Fibroblast of the aortic adventitia (primary cell): ENCODE measurements at places on chromosomes 6 and 20. TPM values are rescaled to one million over a fixed set of nuclear protein-coding genes. Genes with fewer than 3 reads are reported as not detected.

DNA sequence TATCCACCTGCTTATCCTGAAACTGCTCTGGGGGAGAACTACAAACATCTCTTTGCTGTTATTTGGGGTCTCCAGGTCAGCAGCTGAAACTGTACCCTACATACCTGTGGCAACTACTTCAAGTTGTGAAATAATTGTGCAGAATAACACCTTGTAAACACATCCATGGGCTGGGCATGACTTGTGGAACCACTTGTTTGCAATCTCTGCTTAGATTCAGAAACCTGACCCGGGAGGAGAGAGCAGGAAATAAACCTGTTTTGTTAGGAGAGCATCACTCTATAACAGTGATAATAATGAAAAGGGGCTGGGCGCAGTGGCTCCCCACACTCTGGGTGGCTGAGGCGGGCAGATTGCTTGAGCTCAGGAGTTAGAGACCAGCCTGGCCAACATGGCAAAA, 183.1 kb downstream of the NFATC2 start:
- DNase-seq: no peak

Gene GCNT2
- 2.5 TPM in 1 of 2 replicates, not detected in the other for total RNA-seq

GRCh38 chr6:6714953-6715352, 126.4 kb downstream of the LY86 start:
- no peak for DNase-seq

DNA sequence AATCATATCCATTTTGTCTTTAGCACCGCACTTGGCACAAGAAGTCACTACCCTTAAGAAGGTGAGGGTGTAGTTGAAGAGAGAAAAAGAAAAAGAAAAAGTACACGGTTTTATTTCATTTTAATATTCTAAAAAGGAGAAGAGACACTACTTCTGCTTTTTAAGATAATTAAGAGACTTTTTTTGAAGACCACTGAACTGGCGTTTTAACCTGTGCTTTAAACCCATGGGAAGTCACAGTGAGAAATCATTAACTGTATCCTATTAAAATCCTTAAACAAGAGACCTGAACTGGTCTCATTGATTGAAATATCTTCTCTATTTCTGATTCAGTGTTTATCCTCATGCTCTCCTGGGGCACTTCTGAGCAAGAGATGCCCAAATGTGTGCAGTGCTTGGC, 243.5 kb downstream of the TMEM242 start:
- DNase-seq: no peak

DNA sequence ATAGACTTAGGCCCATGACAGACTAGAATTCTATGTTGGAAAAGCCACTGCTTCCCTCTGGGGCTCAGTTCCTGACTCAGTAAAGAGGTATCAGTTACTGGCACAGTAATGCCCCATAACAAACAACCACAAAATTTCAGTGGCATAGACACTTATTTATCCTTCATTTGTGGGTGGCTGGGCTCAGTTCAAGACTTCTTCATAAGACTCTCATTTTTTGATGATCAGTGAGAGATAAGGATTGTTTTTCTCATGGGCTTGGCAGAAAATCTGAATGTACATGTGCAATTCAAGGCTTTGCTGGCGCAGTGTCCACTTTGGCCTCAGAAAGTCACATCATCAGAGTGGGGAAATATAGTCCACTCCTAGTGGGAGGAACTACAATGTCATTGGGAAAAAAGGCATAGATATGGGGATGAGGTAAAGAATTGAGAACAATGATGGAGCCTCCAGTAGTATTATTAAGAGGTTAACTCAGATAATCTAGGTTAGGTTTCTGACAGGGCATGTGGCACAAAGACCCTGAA, 384.6 kb upstream of the FLRT3 start:
- peak; percentile 51 for DNase-seq

DNA sequence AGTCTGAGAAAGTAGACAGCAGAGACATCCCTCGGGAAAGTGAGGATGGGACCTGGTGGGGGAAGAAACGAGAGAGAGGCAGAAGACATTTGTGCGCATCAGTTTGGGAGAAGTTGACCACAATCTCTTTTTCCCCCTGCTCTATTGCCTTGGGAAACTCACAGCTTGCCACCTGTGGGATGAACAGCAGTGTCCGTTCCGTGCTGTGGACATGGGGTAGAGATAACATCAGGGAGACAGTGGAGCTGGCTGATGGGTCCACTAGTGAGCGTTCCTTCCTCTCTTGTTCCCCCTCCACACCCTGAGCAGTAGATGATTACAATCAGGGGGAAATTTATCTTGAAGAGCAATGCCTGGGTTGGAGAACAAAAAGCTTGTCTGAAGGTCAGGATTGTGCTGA, 21.8 kb upstream of the RNF182 start:
- DNase-seq: no peak

DNA sequence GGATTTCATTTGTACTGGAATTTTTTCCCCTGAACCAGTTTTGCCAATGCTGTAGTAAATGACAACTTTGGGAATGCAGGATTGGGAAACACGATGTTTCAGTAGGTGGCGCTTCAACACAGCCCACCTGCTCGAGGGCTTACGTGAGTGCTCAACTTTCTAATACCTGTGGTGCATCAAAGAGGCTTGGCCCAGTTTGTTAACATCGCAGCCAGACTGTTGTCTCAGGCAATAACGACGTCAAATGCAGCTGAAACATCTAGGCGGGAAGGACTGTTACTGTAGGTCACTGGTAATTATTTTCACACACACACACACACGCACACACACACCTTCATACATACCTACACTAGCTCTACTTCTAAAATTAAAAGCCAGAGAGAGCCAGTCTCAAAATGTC, 815.5 kb upstream of the SLC35B3 start:
- DNase-seq: peak; percentile 62

GRCh38 chr6:2111162-2111677, 134.2 kb downstream of the GMDS start:
- peak; percentile 82 for DNase-seq

Gene CHMP4B
- total RNA-seq: 43.7 and 54.8 TPM in 2 replicates

Gene PLA2G7
- 7.8 TPM in 1 of 2 replicates, not detected in the other for total RNA-seq

DNA sequence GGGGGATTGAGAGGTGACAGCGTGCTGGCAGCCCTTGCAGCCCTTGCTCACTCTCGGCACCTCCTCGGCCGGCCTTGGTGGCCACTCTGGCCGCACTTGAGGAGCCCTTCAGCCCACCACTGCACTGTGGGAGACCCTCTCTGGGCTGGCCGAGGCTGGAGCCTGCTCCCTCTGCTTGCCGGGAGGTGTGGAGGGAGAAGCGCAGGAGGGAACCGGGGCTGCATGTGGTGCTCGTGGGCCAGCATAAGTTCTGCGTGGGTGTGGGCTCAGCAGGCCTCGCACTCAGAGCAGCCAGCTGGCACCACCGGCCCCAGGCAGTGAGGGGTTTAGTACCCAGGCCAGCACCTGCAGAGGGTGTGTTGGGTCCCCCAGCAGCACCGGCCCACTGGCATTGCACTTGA, 912.2 kb upstream of the ADGRB3 start:
- DNase-seq: no peak

GRCh38 chr6:44235891-44236516, 10.9 kb upstream of the HSP90AB1 start:
- DNase-seq: no peak

Gene ATP5F1E
- total RNA-seq: 34.4 and 43.6 TPM in 2 replicates

- DNase-seq: no peak
Observed at GRCh38 chr6:167589615-167589940, 237.1 kb upstream of the AFDN start.

Gene VEGFA
- 98.9 and 163 TPM in 2 replicates for total RNA-seq

Gene FAM50B
- 6.0 and 7.4 TPM in 2 replicates for total RNA-seq

GRCh38 chr6:143621876-143622605, 55.7 kb upstream of the PHACTR2 start:
- DNase-seq: peak; percentile 44

Gene OR10C1
- total RNA-seq: not detected in 2 replicates

GRCh38 chr6:148999501-148999900, 252.7 kb downstream of the UST start:
- peak; percentile 75 for DNase-seq

- DNase-seq: no peak
Observed at GRCh38 chr20:44716309-44717106, 1.3 kb downstream of the CCN5 start.

GRCh38 chr6:55131616-55132015, 42.7 kb upstream of the HCRTR2 start:
- no peak for DNase-seq

DNA sequence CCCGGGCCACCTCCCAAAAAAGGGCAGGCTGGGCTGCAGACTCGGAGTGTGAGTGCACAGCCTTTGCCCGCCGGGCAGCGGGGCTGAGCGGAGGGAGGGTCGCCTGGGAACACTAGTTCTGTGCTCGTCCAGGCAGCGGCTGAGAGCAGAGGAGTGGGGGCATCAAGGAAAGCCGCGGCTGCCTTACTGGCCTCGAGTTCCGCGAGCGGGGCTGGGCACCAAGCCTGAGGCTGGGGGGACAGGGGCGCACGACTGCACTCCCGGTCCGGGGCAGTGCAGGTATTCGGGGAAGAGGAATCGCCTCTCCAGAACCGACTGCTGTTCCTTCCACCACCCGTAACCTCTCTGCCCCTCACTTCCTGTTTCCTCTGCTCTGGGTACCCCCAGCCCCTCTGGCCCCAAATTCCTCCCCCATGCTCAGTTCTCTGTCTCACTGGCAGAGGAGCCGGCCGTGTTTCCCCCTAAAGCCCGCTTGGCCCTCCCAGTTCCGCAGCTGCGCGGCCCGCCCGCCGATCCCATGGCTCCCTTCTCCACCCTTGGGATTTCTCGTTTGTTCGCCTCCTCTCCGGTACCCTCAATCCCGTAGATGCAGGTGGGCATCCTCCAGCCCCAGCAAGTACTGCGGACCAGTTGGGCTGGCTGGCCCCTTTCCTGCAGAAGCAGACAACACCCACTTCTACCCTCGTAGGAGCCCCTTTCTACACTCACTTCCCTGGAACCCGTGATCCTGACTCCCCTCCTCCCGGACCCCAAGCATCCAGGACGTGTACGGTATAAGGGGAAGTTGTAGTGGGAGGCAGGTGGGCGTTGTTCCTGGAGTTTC, 5.1 kb downstream of the RING1 start:
- no peak for DNase-seq

DNA sequence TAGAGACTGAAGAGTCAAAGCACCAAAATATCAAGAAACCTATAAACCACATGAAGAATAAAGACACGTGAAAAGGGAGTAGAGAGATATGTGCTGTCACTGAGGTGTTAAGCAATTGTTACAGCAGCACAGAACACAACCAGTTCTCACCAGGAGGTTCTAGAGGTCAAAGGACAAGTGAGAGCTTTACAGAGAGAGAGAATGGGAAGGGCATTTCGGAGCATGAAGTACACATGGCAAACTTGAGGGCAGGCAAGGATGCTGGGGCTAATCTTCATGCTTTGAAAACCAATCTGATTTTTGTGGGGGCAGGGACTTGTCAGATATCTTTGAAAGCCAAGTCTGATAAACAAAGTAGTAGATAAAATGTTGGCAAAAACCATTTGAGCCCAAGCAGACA, 142.3 kb upstream of the NRSN1 start:
- no peak for DNase-seq

- no peak for DNase-seq
Observed at GRCh38 chr20:42392442-42392841, 774.3 kb upstream of the CHD6 start.

DNA sequence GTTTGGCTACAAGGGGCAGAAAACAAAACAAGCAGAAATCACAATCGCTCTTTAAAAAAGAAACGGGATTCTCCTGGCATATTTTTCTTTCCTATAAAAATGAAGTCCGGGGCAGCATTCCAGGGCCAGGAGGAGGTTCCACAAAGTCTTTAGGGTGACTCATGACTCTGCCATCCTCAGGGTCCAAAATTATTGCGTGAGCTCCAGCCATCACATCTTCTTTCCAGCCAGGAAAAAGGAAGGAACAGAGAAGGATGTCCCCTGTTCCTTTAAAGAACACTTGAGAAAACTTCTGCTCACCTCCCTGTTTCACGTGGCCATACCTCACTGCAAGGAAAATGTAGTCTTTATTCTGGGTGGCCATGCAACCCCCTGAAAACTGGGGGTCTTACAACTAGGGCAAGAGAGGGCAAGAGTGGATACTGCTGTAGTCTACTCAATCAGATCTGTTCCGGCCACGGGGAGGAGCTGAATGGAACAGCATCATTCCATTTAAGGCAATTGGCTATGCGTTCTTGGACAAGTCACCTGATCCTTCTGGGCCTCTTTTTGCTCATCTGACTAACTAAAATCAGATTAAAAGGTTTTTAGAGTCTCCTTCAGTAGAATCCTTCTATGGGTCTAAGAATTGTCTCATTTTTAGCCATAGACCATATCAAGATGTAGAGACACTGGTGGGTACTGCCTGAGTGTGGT, 49.4 kb downstream of the CTCFL start:
- DNase-seq: no peak

- DNase-seq: peak; percentile 59
Observed at GRCh38 chr6:36364669-36365479, 22.6 kb downstream of the ETV7 start.

- no peak for DNase-seq
Observed at GRCh38 chr6:20112241-20112640, 100.0 kb downstream of the MBOAT1 start.

Gene SLC22A16
- total RNA-seq: 0.09 TPM in 1 of 2 replicates, not detected in the other

Gene C20orf202
- 0.09 TPM in 1 of 2 replicates, not detected in the other for total RNA-seq

Gene KCNG1
- 3.0 and 13.3 TPM in 2 replicates for total RNA-seq

Gene VWA7
- total RNA-seq: 0.36 and 0.90 TPM in 2 replicates

- no peak for DNase-seq
Observed at GRCh38 chr6:39224523-39225182, 4.6 kb downstream of the KCNK5 start.

GRCh38 chr6:134632024-134632423, 314.1 kb upstream of the SGK1 start:
- no peak for DNase-seq
